ENCODE measurements at places on chromosomes 2 and 18.
A peak's percentile ranks its signal among the peaks of the same experiment; 100 is the strongest.

DNA sequence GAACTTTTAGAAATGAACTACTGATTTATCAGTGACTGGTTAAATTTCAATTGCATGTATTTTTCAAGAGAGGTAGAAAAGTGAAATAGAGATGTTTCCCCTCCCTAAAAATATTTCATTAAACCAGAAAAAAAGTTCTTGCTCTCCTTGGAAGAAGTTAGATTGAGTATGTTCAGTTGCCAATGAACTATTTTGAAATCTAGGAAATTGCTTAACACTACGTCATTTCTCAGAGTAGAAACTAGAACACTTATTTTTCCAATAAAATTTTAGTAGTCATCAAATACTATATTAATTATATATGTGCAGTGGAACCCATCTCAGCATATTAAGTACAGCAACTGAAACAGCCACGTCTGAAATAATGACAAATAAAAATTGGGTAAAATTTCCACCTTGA, 51.8 kb upstream of the STAT1 start:
- DNase-seq, result no peak

GRCh38 chr18:58996696-58997095, 132.0 kb downstream of the ZNF532 start:
- no peak for DNase-seq

- DNase-seq, result no peak
Measured at GRCh38 chr2:100071335-100072043, 70.9 kb downstream of the AFF3 start.

DNA sequence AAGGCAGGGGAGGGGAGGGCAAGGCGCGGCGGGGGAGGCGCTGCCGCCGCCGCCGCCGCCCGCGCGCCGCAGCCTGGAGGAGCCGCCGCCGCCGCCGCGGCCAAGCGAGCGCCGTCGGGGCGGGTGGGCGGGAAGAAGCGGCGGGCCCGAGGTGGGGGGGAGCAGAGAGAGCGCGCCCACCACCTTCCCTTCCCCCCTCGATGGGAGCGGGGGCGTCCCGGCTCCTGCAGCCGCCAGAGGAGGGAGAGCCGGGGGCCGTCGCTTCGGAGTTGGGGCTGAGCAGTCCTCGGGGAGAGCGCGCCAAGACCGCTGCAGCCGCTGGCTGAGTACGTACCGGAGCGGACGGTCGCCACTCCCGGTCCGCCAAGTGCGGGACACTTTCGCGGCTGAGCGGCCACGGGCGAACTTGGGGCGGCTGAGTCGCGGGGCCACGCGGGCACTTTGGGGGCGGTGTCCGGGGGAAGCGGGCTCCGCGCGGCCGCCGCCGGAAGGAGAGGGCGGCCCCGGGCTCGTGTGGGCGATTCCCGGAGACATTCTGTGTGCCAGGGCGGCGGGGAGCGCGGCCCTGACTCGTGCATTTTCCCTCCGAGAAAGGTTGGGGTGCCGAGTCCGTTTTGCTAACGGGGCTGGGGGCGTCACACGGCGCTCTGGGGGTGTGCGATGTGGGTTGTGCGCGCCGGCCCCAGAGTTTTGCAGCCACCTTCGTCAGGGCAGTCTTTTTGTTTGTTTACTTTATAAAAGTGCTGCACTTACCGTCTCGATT, at the start of gene NAB1:
TSS of gene NAB1 (plus strand) at position 49 of the 763 bp plus-strand sequence. CDS start 10,094 bp downstream, outside the sequence.
- peak; percentile 55 for DNase-seq

- DNase-seq, result peak; percentile 38
Measured at GRCh38 chr2:58448065-58448507, 207.0 kb upstream of the FANCL start.

DNA sequence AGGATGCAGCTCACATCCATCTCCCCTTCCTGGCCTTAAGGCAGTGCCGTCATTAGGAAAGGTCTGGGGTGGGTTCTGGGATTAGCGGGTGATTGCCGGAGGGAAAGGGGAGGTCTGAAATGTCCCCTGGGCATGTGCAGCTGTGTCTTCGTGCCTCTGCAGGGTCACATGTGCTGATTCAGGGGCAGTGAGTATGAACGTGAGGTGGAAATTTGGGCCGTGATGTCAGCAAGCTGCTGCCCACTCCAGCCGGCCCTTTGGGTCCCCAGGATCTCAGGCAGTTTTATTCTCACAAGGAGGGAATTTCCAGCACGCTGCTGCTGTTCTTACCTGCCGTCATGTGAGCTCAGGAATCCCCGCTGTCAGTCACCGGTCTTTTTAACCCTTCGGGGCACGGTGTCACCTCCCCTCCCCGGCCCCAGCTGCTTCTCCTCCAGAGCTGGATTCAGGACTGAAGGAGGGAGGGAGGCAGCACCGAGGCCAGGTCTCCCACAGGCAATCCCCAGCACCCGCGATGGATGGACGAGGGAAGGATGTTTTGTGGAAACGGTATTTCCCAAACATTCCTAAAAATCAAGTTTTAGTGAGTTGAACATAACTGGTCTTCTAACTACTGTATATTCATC, 23.5 kb downstream of the GPR35 start:
- no peak for DNase-seq

GRCh38 chr18:48631851-48632250, 93.0 kb downstream of the CTIF start:
- DNase-seq, result no peak

GRCh38 chr18:25038261-25038660, 313.7 kb downstream of the ZNF521 start:
- DNase-seq, result no peak

GRCh38 chr2:145910416-145910815, 1390.5 kb upstream of the ZEB2 start:
- no peak for DNase-seq

DNA sequence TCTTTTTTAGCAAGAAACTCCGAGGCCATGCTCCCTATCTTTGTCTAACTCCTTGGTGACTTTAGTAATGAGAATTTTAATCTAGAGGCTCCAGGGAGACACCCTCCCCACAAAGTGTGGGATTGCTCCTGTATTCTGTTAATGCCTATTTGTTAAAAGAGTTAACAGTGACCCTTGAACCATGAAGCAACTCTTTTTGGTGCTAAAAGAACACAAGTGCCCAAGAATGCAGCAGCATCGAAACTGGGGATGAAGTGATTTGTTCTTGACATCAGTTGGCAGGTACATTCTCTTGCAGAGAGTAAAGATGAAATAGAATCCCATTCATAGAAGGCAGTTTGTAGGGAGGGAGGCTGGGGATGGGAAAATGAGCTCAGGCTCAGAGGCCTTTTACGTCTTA, 50.0 kb downstream of the FMNL2 start:
- DNase-seq, result peak; percentile 31

DNA sequence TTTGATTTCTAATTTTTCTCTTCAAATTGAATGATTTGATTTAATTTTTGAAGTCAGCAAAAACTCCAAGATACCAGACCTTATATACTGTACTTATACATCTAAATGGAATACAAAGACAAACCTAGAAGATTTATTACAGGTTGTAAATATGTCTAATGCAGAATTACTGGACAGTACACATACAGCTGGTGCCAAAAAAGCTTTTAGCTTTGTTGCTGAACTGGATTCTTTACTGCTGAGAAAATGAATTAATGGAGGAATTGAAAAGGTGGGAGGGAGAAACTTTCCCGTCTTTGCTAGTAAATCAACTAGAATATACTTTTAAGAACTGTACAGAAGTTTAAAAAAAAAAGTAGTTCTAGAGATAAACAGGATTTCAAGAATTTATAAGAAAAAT, 17.5 kb downstream of the C1D start:
- DNase-seq, result no peak

DNA sequence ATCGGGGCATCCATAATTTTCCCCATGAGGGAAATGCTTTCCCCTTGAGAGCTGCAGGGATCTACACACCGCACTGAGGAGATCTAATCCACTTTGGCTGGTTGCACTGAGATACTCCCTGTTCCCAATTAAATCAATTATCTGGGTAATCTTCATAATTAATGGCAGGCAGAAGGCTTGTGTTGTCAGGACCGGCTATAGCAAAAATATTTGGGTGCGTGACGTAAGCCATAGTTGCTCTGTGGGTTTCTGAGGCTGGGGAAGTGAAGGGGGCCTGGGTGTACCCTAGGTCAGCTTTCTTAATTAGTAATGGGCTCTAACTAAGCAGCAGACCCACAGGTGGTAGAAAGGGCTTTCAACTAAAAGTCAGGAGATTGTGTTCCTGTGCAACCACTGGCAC, 62.8 kb upstream of the UPP2 start:
- DNase-seq, result no peak

DNA sequence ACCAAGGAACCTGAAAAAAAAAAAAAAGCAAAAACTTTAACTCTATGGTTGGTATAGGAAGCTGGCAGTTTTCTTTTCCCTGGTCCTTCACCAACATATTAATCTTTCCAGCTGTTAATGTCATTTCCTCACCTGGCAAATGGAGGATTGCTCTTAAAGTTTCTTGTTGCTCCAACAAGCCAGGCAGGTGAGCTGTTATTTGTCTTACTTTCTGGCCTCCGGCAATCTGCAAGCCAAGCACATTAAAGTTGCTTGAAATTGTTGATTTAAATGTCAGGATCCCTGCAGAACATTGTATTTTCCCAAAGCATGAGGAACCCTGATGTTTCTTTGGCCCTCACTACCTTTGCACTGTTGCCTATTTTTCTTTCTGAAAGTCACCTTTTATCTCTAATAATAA, 664.9 kb downstream of the METTL4 start:
- DNase-seq, result no peak

- peak; percentile 93 for DNase-seq
Measured at GRCh38 chr18:11872479-11873136, 21.4 kb downstream of the CHMP1B start.

DNA sequence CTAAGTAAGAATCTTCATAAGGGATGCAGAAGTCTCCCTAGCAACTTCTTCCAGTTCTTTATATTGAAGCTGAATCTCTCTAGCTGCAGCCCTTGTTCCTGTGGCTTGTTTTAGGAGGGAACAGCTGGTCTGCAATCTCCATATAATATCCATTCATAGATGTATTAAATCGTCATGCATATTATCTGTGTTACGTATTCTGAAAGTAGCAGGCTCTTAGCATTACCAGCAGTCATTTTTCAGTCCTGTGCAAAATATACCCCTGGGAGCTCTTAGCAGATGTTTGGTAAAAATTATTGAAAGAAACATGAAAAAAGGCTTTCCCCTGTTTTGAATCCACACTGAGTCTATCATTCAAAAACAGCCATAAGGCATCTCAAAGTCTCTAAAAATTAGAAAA, 385.3 kb downstream of the IRS1 start:
- DNase-seq, result no peak

- DNase-seq, result no peak
Measured at GRCh38 chr2:214203744-214204289, 207.0 kb upstream of the VWC2L start.

GRCh38 chr2:11698009-11698922, 28.3 kb upstream of the NTSR2 start:
- no peak for DNase-seq

DNA sequence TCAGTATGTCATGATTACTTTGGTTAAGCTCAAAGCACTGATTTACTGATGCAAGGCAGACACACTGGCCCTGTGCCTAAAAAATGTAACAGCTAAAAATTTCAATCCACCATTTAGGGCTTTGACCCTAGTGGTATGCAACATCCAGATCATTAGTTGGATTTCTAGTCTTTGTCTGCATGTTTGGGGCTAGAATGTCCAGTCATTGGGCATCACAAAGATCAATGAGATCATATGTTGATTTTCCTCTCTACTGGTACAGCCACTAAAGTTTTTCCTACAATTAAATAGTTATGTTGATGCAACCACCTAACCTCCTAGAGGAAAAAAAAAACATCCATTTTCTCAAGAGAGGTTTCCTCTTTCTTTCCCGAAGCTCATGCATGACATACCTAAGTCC, 53.4 kb upstream of the REV1 start:
- no peak for DNase-seq

DNA sequence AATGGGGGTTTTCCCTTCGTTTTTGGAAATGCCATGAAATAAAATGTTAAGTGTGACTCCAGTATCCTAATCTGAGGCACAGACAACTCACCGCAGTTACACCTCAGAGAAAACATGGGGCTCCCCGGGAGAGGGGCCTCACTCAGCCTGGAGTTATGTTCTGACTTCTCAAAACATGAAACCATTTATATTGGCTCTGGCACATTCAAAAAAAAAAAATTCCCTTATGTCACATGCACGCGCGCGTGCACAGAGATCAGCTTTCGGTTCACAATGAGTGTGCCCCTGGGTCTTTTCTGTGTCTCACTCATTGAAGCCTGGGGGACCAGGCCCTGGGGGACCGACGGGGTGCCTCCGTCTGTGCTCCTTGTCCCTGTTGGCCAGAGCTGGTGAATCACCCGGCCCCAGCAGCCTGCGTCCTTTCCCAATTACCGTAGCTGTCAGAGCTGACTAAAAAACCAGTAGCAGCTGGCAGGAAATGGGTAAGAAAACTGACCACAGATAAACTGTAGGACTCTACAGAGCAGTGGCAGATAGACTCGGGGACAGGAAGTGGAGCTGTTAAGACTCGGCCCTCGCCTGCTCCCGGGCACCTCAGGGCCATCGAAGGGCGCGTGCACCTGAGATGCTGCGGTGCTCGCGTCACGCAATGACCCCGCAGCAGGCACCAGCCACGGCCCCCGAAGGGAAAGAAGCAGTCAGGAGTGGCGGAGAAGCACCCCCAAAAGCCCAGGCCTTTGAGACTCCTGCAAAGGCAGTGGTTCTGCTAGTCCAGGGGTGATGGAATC, 138.3 kb upstream of the ID2 start:
- no peak for DNase-seq

DNA sequence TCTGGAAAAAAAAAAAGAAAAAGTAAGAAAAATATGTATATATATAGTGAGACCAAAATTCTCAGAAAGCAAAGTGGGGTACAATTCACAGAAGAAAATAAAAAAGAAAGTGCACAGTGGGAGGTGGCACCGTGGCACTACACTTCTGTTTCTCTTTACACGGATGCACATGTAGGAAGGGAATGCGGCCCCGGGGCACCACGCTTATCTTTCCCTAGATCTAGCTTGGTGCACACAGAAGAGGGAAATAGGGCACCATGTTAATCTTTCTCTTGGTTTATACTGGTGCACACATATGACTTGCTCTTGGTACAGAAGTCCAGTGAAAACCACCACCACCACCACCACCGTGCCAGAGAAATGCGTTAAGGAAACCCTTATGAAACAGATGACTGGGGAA, 32.0 kb downstream of the EIPR1 start:
- DNase-seq, result no peak

DNA sequence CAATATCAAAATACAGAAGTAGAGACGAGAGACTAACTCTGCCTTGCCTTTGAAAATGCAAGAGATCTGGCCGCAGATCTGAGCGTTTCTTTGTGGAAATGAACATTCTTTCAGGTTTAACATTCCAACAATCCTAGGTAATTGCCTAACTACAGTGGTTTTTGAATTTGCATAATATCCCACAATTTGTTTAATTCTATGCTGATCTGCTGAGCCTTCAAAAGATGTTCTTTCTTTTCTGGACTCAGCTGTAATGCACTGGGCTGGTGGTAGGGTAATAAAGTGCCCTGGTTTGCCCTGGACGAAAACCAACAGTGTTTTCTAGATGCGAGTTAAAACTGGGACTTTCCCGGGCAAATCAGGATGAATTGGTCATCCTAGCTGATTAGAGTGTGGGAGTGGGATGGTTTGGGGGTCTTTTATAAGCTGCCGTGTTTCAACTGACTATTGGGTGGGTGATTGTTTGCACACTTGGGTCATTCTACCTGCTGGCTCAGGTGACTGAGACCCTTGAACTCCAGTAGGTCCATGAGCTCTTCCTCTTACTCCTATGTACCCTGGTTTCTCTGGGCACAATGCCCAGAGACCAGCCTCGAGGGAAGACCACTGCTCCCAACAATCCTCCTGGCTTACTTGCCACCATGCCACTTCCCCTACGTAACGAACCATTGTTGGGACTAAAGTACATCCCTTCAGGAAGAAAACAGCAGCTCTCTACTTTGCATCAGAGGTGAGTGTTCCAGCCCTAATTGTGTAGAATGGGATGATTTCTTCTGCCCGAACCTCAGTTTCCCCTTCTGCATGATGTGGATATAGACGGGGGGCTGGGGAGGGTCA, 3.4 kb upstream of the PAX8 start:
- no peak for DNase-seq

Data from HuH-7 (cell line).